Body of pancreas (tissue), 4 donors: ENCODE measurements at places on chromosomes 16 and 17. TPM values are rescaled to one million over a fixed set of nuclear protein-coding genes. Genes with fewer than 3 reads are reported as not detected.
A peak's percentile ranks its signal among the peaks of the same experiment; 100 is the strongest.

Gene DPEP3
- not detected for total RNA-seq

DNA sequence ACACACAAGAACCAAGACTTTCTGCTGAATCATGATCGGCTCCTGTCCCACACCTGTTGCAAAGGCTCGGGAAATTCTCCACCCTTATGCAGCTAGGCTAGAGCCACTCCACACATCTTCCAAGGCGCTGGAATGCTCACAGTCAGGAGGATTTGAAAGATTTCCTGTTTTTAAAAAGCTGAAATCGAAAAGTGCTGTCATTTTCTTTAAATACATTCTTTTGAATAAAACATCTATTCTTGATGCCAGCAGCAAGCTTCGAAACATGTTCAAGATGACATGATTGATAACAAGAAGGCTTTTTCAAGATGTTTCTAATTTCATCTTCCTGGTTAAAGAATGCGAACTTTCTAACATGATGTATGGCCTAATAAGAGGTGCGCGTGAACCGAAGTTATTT lies 219.7 kb upstream of the CDH5 start:
- DNase-seq = no peak

DNA sequence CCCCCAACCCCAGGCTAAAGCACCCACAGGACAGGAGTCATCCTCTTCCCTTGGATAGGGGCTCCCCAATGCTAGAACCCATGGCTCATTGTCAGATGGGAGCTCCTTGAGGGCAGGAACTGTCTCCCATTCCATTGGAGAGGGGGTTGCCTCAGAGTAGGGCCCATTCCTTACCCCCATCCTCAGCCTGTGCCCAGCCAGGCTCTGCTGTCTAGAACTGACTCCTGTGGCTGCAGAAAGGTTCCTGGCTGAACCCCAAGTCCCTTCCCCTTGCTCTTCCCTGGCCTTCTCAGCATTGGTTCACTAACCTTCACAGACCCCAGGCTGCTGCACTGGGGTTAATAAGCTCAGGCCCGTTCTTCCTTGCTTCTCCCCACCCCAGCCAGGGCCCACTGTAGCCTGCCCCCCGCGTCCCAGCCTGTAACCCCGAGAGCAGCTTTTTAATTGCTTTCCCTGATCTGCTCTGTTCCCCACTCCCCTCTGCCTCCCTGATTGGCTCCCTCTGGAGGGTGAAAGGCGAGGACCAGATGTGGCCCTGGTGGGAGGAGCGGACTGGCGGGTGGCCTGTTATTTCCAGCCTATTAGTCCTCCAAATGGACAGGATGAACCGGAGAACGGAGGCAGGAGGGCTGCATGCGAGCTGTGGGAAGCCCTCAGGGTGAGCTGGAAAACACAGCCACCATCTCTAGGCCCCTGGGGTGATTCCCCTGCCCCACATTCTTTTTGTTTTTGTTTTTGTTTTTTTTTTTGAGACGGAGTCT lies 6.0 kb upstream of the GFAP start:
- DNase-seq = peak; percentile 31

DNA sequence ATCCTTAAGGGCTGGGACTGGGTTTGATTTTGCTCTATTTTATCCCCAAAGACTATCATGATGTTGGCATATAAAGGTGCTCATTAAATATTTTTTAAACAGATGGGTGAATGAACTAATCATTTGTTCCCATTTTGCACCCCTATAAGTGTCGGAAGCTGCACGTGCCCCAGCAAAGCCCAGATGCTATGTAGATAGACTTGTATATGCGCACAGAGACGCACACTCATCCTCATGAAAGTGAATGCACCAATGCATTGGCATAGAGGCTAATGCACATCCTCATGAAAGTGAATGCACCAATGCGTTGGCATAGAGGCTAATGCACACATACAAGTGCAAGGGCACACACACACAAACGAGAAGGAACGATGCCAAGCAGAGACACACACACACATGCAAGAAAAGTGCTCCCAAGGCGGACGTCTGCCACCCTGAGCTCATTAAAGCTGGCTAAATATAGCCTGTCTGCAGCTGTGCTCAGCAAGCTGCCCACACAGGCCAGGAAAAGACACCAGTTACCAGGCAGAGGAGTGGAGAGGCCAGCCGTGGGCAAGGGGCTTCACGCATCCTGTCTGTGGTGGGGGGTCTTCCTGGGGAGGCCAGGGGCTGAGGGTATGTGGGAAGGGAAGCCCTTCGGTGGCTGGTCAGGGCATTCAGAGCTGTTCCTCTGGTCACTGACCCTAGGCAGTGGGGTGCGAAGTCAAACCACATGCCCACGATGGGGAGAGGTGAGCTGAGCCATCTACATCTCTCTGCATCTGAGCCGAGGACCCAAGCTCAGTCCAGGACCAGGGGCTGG lies 52.6 kb downstream of the PIMREG start:
- no peak for DNase-seq

DNA sequence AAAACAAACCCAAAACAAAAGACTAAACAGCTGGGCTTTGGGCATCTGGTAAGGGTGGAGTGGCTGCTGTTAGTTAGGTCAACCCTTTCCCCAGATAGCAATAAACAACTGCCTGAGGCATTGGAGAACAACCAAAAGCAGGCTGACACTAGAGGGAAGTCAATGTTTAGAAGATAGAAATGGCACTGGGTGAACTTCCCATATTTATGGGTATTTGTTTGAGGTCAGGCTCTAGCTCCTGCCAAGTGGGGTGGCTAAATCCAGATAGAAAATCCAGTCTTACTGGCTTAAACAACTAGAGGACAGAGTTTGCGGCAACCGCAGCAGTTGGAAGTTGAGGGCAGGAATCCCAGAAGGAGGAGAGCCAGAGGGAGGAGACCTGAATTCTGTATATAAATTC lies 79.4 kb downstream of the SDK2 start:
- DNase-seq = no peak
